Activated CD4-positive, alpha-beta T cell treated with anti-CD3 and anti-CD28 coated beads, Interleukin-2, amount 50 U/mL, for 4 hours (primary cell): ENCODE measurements at places on chromosomes 4 and X.

DNA sequence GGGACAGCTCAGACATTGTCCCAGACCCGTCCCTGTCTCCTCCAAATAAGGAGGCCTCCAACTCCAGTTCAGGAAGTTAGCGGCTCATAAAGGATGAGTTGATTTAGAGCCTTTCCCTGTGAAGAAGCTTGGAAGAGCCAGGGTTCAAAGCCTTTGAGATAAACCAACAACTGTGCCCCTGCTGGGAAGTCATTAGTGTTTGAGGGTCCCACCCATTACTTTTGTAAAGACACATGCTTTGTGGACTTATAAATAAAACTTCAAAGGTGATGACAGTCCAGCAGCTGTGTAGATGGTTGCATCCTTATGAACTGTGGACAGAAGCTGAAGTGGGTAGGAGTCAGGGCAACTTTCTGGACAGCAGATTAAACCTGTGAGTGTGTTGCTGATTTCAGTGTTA, 86.0 kb upstream of the PGRMC2 start:
- DNase-seq = no peak

DNA sequence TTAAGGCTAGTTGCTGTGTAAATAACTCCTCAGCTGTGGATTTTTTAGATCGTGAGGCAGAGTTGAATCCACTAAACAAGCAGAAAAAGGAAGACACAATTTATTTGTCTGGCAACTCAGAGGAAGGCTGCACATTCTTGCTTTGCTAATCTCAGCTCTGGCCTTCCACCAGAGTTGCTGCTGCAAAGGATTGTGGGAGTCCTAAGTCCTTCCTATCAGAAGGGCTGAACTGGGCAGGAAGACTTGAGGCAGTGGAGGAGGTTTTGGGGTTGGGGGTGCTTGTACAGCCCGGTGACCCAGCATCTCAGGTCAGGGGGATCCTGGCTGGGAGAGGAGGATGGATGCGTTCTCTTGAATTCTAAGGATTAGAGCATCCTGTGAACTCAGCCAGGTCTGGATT, 11.0 kb upstream of the VSIG1 start:
- no peak for DNase-seq

GRCh38 chrX:42085836-42086235, 162.5 kb upstream of the CASK start:
- no peak for DNase-seq

DNA sequence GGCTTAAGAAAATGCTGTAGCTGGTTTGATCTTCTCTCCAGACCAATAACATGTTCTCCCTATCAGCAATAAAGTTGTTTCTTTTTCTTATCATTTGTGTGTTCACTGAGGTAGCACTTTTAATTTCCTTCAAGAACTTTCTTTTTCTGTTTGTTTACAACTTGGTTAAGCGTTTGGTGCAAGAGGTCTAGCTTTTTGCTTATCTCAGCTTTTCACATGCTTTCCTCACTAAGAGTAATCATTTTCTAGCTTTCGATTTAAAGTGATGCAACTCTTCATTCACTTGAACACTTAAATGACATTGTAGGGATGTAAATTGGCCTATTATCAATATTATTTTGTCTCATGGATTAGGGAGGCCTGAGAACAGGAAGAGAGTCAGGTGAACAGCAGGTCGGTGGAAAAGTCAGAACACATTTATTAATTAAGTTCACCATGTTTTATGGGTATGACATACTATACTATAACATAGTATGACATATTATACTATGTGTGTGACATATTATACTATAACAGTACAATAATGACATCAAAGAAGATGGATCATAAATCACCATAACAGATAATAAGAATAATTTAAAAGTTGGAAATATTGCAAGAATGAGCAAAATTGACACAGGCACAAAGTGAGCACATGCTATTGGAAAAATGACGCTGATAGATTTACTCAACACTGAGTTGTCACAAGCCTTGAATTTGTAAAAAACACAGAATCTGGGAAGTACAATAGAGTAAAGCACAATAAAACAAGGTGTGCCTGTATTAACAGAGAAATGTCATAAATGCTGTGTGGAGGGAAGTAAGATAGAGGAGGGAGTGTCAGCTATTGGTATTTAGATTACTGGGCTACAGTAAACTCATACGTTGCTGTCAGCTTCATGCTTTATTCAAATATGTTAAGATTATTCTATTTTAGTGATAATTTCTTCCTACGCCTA, 218.6 kb upstream of the SLC7A11 start:
- no peak for DNase-seq

- DNase-seq = no peak
These were observed 22.4 kb upstream of the MAGEA8 start for GRCh38 chrX:149858592-149858991.

DNA sequence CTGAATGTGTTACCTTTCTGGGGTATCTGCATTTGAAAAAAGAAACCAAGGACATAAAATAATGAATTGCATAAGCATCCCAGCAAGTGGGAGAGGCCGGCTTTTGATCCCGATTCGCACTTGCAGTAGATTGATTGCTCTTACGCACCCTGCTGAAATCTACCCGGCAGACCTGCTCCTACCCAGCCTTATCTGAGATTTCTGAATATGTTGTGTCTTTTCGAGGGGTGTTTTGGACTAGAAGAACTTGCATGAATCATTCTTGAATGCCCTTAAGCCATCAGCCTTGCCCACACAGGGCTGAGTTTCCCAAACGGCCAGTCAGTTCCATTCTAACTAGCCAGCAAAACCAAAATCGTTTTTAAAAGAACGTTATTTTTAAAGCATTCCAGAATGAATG, 174.4 kb upstream of the BCOR start:
- no peak for DNase-seq

DNA sequence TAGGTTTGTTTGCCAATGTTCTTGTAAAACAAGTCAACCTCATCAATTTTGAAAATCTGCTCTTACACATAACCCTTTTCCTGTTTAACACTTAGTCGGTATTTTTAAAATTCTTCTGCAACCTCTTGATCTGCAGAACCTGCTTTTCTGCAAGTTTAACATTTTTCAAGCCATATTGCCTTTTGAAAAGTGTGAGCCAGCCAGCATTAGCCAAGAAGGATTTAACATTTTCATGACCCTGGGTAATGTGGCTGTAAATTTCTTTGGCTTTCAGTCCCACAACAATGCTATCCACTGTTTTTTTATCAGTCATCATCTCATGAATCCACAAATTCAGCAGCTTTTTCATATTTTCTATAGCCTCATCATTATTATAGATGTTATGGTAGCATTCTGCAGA, 956.5 kb downstream of the FAT4 start:
- no peak for DNase-seq

DNA sequence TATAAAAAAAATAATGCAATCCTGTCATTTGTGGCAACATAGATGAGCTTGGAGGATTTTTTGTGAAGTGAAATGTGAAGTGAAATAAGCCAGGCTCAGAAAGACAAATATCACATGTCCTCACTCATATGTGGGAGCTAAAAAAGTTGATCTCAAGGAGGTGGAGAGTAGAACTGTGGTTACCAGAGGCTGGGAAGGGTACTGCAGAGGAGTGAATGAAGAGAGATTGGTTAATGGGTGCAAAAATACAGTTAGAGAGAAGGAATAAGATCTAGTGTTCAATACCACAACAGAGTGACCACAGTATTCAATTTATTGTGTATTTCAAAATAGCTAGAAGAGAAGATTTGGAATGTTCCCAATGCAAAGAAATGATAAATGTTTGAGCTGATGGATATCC, 13.4 kb upstream of the ZCCHC18 start:
- DNase-seq = no peak

- no peak for DNase-seq
These were observed 514.7 kb downstream of the CENPC start for GRCh38 chr4:67030636-67031035.

DNA sequence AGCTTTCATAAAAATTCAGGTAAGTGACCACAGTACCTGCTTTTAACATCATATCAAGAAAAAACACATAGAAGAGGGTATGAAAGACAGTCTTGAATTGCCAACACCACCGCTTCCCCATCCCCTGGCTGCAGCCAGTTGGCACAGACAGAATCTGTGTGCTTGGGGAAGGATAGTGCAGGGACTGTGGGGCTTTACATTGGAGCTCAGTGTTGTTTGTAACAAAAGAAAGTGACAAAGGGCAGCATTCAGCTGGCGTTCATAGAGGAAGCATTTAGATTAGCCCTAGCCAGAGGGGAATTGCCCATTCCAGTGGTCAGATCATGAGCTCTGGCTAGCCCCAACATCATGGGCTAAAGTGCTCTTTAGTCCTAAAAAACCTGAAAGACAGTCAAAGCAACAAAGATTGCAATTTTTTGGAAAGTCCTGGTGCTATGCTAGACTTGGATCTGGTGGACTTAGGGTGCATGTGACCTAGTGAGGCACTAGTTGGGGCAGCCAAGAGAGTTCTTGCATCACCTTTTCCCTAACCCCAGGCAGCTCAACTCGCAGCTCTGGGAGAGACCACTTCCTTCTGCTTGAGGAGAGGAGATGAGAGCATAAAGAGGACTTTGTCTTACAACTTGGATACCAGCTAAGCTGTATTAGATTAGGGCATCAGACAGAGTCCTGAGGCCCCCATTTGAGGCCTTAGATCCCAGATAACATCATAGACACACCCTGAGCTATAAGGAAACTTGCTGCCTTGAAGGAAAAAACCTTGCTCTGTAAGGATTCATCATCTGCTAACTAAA, 1602.4 kb upstream of the ADGRL3 start:
- DNase-seq = no peak

GRCh38 chr4:180465364-180465763, 1777.8 kb upstream of the TENM3 start:
- DNase-seq = no peak

DNA sequence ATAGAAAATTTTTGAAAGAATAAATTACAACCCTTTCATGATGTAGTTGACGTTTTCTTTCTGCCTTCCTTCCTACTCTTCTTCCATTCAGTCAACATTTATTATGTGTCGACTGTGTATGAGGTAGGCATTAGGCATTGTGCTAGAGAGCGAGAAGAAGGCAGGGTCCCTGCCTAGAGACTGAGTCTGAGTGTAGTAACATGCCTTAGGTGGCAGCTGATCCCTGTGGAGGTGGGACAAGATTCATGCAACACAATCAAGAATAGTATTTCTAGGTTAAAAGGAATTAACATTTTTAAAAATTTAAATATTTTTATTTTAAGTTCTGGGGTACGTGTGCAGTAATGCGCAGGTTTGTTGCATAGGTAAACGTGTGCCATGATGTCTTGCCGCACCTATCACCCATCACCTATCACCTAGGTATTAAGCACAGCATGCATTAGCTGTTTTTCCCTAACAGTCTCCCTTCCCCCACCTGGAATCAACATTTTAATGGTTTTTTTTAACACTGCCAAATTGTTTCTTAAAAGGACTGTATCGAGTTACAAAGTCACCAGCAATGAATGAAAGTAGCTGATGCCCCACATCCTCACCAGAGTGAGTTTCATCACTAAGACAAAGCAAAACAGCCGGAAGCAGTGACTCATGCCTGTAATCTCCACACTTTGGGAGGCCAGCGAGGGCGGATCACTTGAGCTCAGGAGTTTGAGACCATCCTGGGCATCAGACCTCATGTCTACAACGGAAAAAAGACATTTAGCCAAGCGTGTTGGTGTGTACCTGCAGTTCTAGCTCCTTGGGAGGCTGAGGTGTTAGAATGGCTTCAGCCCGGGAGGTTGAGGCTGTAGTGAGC, 84.0 kb downstream of the WWC2 start:
- peak; percentile 19 for DNase-seq

- DNase-seq = no peak
These were observed 5.3 kb downstream of the HCFC1 start for GRCh38 chrX:153966283-153966688.

GRCh38 chr4:167985565-167985964, 106.8 kb upstream of the ANXA10 start:
- no peak for DNase-seq

GRCh38 chr4:140703463-140703862, 52.7 kb downstream of the TBC1D9 start:
- no peak for DNase-seq

GRCh38 chr4:38805530-38806145, 1.0 kb upstream of the TLR1 start:
- no peak for DNase-seq

- DNase-seq = no peak
These were observed 5.5 kb downstream of the SUV39H1 start for GRCh38 chrX:48702032-48702431.

- peak; percentile 18 for DNase-seq
These were observed 658 bp downstream of the SH3TC1 start for GRCh38 chr4:8199594-8200301.

DNA sequence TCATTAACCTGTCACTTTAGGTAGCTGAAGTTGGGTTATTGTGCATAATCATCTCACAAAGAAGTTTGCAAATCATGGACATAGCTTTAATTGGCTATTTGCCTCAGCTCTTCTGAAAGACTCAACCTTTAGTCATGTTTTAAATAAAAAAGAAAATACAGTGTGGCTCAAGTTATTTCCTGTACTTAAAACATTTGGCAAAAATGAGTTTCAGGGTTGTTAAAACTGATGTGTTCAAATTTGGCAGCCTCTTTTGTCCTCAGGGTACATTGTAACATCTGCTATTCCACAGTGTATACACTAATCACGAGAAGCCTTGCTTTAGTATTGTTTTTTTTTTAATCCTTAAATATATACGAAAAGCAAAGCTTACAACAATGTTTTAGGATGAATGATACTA, 31.5 kb upstream of the HPGD start:
- no peak for DNase-seq

GRCh38 chr4:5821665-5822358, 71.1 kb downstream of the CRMP1 start:
- no peak for DNase-seq

GRCh38 chr4:175456131-175456530, 355.9 kb downstream of the GPM6A start:
- no peak for DNase-seq

DNA sequence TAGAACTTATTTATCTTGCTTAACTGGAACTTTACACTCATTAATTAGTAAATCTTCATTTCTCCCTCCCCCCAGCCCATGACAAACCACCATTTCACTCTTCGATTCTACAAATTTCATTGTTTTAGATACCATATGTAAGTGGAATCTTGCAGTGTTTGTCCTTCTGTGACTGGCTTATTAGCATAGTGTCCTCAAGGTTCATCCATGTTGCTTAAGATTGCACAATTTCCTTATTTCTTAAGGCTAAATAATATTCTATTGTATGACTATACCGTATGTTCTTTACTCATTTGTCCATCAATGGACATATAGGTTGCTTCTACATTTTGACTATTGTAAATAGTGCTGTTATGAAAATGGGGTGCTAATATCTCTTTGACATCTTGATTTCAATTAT, 24.5 kb upstream of the RNF212 start:
- DNase-seq = no peak

GRCh38 chrX:121949041-121949760, 901.8 kb downstream of the GLUD2 start:
- DNase-seq = no peak

- DNase-seq = no peak
These were observed 65.1 kb upstream of the C4orf54 start for GRCh38 chr4:99722725-99723124.

GRCh38 chr4:185560316-185560715, 25.0 kb upstream of the PDLIM3 start:
- DNase-seq = no peak
